ENCODE measurements at places on chromosomes 2 and 18. TPM values are rescaled to one million over a fixed set of nuclear protein-coding genes. Genes with fewer than 3 reads are reported as not detected.

DNA sequence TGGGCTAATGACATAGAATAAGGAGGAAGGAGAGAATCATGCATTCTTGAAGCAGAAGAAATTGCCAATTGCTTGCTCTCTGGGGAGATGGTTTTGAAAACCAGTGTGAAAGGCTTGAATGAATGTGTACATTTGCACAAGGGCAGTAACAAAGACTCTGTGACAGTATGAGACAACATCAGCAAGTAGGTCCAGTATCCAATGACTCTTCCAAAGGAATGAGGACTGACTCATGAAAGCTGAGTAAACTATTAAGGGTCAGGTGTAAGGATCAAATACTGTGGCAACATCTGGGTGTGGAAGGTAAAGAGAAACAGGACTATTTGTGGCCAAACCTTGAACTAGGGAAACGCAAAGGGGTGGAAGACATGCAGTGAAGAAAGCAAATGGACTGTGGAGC, 886.0 kb upstream of the CHAC2 start:
- no peak for DNase-seq

- DNase-seq = no peak
Observed at GRCh38 chr2:72008608-72009007, 139.1 kb downstream of the CYP26B1 start.

B3GNT7 gene
- 7.1 TPM for total RNA-seq

RNU2-63P gene
- total RNA-seq = not detected

ITM2C gene
- 86.2 TPM for total RNA-seq

All from vagina (tissue), 2 donors.